ENCODE measurements at places on chromosomes 13 and 19.
A peak's percentile ranks its signal among the peaks of the same experiment; 100 is the strongest.

DNA sequence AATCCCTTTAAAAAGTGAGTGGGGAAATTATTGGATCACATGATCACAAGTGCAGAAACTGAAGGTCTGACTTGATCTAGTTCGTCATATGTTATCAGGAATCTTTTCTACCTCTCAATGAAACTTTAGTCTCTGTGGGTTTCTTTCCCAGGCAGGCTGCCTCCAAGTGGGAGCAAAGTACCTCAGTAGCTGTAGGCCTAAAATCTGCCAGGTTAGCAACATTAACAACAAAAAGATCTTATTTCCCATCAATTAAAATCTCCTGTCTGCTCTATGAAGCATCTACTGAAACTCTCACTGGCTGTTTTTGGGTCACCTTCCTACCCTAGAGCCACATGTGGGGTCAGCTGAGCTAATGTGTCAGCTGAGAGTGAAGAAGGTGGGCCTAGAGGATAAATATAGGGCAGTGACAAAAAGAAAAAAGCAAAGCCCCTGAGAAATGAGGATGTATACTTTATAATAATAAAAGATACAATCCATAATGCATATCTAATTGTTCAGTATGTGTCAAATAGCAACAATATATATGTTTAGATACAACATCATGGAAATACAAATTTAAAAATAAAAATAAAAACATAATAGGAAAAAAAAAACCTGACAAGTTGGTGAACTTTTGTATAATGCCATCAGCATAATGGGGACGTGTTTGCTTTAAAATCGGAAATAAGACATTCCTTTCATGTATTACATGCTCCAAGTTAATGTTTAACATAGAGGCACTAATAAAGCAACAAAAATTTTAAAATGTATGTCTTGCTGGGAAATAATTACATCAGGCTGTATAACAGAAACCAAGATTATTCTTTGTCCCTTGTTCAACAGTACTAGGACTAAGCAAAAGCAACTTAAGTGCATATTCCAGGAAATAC lies 141.1 kb downstream of the GPC5 start:
- no peak for DNase-seq

- DNase-seq = no peak
Measured at GRCh38 chr13:114112826-114113322, 19.5 kb downstream of the RASA3 start.

DNA sequence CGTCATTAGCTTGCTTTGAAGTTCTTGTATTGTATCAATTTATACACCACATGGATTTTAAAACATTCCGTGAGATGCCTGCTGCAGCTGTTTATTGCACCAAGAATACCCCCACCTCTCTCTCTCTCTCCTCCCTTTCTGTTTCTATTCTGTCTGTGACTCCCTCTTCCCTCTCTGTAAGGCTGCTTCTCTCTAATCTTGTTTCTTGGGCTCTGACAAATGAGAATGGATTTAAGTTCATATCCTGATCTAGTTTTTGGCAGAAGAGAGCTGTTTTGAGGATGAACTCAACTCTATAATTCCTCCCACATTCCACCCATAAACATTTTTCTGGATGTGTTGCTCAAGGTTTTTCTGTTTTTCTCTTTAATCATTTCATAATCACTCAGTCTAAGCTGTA lies 144.3 kb upstream of the FRY start:
- DNase-seq = peak; percentile 22

DNA sequence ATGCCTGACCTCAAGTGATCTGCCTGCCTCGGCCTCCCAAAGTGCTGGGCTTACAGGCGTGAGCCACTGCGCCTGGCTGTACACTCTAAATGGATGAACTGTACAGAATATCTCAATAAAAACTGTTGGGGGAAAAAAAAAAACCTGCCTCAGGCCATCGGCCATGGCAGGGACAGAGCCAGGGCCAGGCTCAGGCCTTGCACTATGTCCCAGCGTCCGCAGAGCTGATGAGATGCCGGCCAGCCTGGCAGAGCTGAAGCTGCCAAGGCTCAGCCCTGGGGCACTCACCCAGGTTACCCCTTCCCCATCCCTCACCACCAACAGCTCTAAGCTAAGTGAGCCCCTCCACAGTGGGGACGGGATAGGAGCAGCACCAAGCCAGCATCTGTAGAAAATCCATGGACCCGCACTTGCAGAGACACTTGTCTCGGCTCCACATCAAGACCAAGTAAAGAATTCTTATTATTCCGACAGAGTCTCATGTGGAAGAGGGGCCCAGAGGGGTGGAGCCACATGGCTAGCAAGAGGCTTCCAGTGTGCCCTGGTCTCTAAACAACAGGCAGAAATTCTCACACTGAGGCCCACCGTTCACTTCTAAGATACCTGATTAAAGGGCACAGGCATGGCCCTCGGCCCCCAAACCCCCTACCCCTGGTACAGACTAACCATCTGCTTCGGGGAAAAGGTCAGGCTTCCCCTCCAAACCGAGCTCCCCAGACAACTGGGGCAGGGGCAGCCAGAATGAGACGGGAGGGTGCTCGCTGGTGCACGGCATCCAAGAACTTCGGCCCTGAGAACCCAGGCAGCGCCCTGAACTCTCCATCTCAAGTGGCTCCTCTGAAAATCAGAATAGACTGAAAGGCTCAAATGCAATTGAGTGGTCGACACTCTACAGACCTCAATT lies 5.8 kb downstream of the PPP6R1 start:
- no peak for DNase-seq

- DNase-seq = peak; percentile 73
Measured at GRCh38 chr13:51585696-51586095, 1.4 kb downstream of the WDFY2 start.

Data from HCEC 1CT (cell line).